ENCODE measurements at places on chromosomes 6 and 20. TPM values are rescaled to one million over a fixed set of nuclear protein-coding genes. Genes with fewer than 3 reads are reported as not detected.

SAYSD1 gene
- 14.1 TPM for total RNA-seq

HCK gene
- not detected for total RNA-seq

GMPR gene
- 8.1 TPM for total RNA-seq

PKIB gene
- total RNA-seq: 3.8 TPM

CLIC5 gene
- not detected for total RNA-seq

WFDC10A gene
- not detected for total RNA-seq

FUT9 gene
- total RNA-seq: not detected

GJA10 gene
- not detected for total RNA-seq

SUMO4 gene
- 1.00 TPM for total RNA-seq

CTCFL gene
- total RNA-seq: not detected

MAP1LC3A gene
- 6.5 TPM for total RNA-seq

ZNF831 gene
- total RNA-seq: not detected

NFKBIL1 gene
- total RNA-seq: 26.0 TPM

FOXQ1 gene
- not detected for total RNA-seq

TNFRSF6B gene
- total RNA-seq: 57.4 TPM

POM121L2 gene
- not detected for total RNA-seq

TOX2 gene
- total RNA-seq: 1.6 TPM

ADAM33 gene
- total RNA-seq: 57.5 TPM

RRP36 gene
- total RNA-seq: 81.2 TPM

Data from uterine smooth muscle cell (primary cell).